ENCODE measurements at places on chromosomes 2 and 18.

DNA sequence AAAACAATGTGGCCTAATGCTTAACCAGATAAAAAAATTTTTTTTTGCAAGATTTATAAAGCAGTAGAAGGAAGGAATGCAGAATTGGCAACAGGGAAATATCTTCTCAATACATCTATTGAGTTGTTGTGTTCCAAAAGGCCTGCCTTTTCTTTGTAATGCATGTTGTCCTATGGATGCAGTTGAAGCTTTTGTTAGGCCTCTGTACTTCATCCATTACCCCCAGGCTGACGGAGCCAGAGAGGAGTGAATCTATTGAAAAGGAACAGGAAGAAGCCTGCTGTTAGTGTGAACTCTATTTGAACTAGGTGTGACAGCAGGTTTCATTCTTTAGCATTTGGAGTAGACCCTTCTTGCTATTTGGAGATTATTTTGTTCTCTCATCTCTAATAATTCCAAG is 56.5 kb downstream of the MTX2 start:
- DNase-seq: no peak

DNA sequence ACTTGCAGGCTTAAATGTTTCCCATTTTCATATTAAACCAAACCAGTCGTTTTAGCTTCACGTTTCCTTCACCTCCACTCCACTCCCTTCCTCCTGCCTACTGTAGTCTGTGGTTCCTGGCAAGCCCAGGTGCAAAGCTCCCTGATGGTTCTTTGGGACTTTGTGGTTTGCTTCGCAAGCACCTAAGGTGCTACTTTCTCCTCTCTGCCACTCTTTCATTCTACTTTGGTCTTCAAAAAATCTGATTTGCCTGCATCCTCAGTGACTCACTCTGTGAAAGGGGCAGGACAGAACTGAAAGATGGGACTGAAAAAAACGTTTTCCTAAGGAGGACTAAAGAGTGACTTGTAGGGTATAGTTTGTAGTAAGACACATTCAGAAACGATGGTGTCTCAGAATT is 228.4 kb downstream of the CYRIA start:
- DNase-seq: no peak

DNA sequence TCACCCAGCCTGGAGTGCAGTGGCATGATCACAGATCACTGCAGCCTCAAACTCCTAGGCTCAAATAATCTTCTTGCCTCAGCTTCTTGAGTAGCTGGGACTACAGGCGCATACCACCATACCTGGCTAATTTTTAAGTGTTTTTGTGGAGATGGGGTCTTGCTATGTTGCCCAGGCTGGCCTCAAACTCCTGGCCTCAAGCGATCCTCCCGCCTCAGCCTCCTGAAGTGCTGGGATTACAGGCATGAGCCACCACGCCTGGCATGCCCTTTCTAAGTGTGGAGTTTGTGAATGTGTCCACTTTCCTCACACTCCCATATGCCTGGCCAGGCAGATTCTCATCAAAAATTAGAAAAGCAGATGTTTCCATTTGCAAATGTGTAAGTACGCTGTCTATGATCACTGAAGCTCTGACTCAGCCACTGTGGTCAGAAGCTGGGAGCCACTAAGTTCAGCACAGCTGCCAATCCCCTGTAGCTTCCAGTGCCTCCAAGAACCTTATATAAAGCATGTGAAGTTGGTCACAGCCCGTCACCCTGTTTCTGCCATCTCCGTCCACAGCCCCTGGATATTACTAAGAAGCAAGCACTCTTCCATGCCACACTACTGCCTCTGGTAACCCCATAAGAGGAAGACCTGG is 155.4 kb downstream of the FAM210A start:
- no peak for DNase-seq

DNA sequence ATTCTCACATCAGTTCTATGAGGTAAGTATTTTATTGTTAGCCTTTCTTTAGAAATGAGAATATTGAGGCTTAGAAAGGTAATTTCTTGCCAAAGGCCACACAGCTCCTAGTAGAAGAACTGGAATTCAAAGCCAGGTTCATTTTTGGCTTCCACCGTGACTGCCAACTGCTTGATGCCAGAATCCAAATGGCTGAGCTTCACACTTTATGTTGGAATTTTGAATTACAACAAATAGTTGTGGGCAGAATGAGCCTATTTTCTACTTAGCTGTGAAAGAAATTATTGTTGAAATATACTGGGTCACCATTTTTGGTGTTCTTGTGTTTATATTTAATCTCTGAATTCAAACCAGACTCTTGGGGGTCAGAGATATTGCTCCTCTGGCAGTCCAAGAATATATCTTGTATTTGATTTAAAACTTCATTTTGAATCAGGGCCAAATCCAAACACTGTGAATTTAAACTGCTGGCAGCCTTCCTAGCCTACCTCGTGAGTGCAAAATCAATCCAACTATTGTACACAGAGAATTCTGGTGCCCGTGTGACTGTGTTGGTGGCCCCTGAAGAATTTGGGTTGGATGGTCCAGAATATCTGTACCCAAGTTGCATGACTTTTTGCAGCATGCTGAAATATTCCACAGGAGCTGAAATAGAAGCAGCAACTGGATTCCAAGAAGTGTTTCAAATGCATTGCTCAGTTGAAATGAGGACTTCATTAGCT is 35.6 kb upstream of the LPIN1 start:
- DNase-seq: no peak

GRCh38 chr2:128261245-128262128 is 57.2 kb downstream of the HS6ST1 start:
- no peak for DNase-seq

- DNase-seq: no peak
Measured at GRCh38 chr18:60232541-60232940, 140.0 kb downstream of the MC4R start.

- no peak for DNase-seq
Measured at GRCh38 chr2:177275743-177276055, 11.2 kb upstream of the NFE2L2 start.

- DNase-seq: no peak
Measured at GRCh38 chr2:46679761-46680160, 200.4 kb downstream of the TMEM247 start.

DNA sequence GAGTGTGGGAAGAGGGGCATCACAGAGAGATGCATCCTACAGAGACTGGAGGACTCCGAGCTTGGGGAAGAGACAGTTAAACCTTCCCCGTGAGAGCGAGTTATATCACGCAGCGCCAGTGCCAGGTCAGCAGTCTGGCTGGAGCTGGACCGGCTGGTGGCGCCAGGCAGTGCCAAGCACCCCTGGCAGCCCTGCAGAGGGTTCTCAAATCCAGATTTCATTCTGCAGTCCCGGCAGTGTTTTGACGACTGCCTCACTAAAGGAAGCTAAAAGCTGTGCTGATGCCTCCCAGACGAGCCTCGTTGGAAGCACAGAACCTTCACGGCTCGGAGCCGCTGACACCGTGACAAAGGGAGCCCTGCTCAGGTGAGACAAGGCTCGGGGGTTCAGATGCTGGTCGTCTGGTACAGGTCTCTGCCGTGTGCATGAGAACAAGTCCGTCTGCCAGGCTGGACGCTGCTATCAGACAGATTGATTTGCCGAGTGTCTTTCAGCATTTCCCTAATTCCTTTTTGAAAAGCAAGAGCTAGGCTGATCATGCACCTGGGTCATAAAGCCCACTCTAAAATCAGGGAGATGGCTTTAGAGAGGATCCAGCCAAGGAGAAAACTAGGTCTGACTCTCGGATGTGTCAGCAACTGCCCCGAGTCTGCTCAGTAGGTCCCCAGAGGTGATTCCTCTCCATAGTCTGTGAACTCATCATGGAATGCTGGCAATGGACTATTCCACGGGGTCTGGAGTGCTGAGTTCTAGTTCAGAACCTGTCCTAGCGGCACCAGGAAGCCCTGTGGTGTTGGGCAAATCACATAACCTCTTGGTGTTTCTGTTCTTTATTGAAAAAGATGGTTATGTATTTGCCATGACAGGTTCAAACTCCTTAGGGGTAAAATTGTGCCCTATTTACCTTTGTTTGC is 240.6 kb downstream of the SOX11 start:
- DNase-seq: no peak

DNA sequence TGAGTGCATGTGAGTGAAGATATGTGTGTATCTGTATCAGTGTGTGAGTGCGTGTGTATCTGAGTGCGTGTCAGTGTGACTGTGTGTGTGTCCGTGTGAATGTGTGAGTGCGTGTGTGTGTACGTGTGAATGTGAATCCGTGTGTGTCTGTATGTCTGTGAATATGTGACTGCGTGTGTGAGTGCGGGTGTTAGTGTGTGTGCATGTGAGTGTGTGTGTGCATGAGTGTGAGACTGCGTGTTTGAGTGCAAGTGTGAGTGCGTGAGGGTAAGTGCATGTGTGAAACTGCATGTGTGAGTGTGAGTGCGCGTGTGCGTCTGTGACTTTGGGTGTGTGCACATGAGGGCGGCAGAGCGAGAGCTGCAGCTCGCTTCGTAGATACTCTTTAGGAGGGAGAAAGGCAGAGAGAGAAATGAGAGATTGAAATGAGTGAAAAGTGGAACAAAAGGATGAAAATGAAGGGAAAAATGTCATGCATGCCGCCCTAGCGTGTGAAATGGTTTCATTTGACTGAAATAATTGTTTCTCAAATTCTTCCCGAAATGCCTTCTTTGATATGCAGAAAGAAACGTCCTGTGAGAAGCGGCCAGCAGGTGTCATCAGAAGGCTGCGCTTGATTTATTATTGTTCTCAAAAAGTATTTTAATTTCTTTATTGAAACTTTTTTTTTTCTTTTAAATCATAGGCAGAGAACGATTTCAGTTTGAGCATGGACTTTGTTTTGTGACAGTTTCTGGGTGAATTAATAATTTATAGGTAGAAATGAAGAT is 25.6 kb downstream of the ZNF407 start:
- no peak for DNase-seq

GRCh38 chr18:10898417-10898974 is 250.9 kb downstream of the PIEZO2 start:
- DNase-seq: no peak

- DNase-seq: no peak
Measured at GRCh38 chr2:74259191-74259590, 60.8 kb downstream of the MTHFD2 start.

- DNase-seq: no peak
Measured at GRCh38 chr18:8673256-8674209, 31.8 kb upstream of the MTCL1 start.

DNA sequence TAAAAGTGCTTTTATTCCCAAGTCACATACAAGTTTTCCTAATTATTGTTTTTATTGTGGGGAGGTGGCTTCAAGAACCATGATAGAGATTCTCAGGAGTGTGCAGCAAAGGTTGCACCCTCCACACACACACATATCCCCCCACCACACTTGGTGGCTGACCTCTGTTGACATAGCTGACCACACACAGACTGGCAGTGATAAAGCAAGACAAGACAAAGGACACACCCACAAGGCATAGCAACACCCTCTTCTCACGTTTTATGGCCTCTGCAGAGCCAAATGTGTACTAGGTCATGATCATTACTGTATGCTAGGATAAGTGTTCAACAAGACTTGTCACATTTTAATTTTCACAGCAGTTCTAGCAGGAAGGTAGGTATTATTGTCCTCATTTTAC is 143.0 kb upstream of the EPC2 start:
- no peak for DNase-seq

GRCh38 chr18:47286776-47287410 is 35.4 kb upstream of the SKOR2 start:
- DNase-seq: no peak

GRCh38 chr2:231683292-231684235 is 24.8 kb upstream of the PTMA start:
- DNase-seq: no peak

DNA sequence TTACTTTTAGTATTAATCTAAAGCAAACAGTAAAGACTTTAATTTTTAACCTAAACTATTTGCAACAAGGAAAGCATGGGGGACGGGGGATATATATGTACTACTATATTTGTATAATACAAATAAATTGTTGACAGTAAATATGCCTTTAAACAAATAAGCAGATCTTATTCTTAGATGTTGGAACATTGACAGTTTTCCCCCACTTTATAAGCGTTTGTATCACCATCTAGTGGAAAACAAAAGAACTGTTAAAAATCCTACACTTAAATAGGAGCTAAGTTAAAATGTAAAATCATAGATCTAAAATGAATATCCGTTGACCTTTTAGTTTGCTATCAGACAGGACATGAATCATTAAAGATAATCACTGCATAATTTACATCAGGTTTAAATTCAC is 50.0 kb downstream of the RBBP8 start:
- DNase-seq: no peak

DNA sequence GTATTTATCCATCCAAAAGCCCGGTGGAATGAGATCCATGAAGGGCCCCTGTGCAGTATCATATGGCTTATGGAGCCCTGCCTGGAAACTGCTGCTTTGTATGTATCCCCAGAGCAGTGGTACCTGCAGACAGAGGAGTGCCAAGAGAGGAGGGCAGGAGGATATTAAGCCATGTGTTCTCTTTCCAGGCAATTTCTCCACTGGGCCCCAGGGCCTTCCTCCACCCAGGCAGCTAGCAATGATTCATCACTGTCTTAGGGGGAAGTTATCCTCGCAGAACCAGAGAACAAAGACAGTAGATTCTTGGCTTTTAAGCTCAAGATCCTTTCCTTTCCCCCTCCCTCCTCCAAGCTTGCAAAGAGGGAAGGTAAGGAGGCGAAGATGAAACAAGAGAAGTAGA is 98.1 kb downstream of the LRRC30 start:
- no peak for DNase-seq

GRCh38 chr18:54222922-54223567 is 1.4 kb downstream of the MBD2 start:
- peak; percentile 32 for DNase-seq

GRCh38 chr2:144426981-144427479 is 92.9 kb downstream of the ZEB2 start:
- DNase-seq: no peak

DNA sequence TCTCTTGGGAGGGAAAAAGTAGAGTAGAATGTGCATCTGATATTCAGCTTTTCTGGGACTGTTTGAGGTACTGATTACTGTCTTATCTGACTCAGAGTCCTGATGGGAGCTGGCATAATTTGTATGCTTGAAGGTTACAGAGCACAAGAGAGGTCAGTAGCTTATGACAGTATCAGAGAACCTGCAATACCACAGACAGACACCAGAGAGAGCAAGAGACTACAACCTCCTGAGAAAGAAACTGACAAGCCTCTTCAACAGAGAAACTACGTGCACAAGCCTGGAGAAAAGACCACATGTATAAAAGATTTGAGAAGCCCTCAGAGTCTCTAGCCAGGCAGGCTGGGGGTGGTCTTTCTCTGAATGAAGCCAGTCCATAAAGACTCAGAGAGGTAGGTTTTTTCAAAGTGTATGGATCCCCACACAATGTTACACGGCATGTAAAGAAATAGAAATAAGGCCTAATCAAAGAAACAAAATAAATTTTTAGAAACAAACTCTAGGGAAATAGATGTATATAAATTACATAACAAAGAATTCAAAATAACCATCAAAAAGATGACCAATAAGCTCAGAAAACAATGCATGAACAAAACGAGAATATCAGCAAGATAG is 568.3 kb downstream of the LRRTM4 start:
- no peak for DNase-seq

- no peak for DNase-seq
Measured at GRCh38 chr2:186771850-186772463, 77.0 kb downstream of the ZSWIM2 start.

- no peak for DNase-seq
Measured at GRCh38 chr2:31274401-31275075, 40.6 kb downstream of the EHD3 start.
